ENCODE measurements at places on chromosomes 7 and 10. TPM values are rescaled to one million over a fixed set of nuclear protein-coding genes. Genes with fewer than 3 reads are reported as not detected.
A peak's percentile ranks its signal among the peaks of the same experiment; 100 is the strongest.

DNA sequence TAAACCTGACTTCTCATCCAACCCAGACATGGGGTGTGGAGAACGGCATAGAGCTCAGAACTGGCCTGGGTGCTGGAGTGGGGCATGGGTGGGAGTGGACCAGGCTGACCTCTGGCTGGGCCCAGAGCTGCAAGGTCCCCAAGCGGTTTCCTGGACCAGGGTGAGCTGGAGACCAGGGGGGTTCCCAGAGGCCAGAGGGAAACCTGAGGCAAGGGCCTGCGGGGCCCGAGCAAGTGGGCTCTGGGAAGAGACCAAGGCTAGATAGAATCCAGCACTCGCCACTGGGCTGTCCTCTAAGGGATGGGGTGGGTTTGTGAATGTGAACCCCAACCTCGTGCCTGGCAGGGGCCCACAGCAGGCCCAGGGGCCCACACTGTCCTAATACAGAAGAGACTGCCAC, 39.4 kb upstream of the RET start:
- DNase-seq = no peak

- DNase-seq = no peak
These were observed 37.3 kb downstream of the HBP1 start for GRCh38 chr7:107206136-107206535.

- DNase-seq = no peak
These were observed 283.0 kb upstream of the AOAH start for GRCh38 chr7:37007268-37007667.

The LBX1 gene
- total RNA-seq = 0.10 TPM

The TMEM213 gene
- not detected for total RNA-seq

The IL2RA gene
- 2.4 TPM for total RNA-seq

DNA sequence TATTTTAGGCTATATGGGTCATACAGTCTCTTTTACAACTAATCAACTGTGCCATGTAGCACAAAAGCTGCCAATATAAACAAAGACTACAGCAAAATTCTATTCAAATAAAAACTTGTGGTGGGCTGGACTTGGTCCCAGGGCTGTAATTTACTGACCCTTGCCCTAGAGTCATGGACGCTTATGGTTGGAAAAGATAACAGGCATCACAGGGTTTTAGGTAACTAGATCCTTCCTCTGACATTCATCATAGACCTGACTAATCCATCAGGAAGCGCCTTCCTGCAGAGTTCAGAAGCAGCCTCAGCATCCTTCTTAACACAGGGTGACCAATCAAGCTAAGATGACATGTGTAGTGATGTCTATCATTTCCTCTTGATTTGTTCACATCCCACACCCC, 40.2 kb upstream of the GPAM start:
- DNase-seq = no peak

DNA sequence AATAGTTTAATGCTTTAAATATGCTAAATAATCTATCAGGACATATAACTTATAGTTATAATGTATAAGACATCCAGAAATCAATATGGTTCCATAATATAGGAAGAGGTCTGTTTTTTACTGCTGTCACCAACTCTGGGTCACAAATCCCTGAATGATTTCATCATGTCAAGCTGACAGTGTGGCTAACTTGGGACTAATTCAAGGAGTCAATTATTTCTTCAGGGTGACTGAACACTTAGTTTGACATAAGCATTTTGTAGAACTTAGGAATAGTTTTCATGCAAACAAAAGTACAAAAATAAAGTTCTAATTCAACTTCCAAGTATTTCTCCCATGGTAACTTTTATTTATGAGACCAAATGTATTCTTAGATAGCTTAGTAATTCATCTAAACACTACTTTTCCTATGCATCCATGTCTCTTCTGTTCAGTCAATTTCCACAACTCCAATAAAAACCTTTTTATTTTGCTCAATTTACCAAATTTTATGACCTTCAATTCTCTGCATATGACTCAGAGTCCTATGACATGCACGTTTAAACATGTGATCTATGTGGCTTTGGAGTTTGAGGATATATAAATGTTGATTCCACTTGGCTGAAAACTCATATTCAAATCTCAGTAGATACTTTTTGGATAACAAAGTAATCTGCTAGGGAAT, 40.3 kb upstream of the GNAT3 start:
- DNase-seq = no peak

The KAT6B gene
- total RNA-seq = 28.8 TPM

DNA sequence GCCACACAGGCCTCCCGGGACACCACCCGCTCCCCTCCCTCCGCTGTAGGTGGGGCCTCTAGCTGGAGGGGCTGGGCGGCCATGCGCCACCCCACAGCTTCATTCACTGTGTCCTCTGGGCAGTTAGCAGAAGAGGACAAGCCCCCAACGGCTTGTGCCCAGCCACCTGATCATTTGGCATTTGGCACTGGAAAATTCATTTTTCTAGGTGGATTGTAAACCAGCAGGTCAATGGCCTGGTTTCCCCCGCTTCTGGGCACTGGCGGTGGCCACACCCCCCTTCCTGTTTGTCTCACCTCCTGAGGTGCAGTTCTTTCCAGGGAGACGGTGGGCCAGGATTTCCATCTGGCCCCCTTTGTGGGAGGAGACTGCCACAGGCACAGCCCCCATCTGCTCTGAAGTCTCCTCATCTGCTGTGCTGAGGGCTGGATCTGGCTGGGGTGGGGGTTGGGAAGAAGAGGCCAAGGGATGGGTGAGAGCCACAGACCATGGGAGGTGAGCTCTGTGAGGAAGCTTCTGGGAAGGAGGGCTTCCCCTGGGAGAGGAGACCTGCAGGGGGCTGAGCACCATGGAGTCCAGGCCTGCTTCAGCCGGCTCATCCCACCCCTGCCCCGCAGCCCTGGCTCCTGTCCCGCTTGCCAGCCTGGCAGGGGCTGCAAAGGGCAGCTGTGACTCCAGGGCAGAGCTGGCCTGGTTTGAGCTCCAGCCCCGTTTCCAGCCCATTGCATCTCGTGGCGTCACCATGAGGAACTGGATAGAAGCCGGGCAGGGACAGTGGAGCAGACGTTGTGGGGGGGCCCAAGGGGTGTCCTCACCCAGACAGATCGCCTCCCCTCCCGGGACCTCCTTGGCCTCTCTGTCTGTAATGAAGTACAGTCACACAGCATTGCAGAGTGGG, 40.1 kb upstream of the SLC29A3 start:
- no peak for DNase-seq

The TMEM229A gene
- total RNA-seq = not detected

The PON1 gene
- total RNA-seq = 0.19 TPM

The MMRN2 gene
- 78.4 TPM for total RNA-seq

- no peak for DNase-seq
These were observed 71.9 kb upstream of the DUSP5 start for GRCh38 chr10:110425684-110426293.

GRCh38 chr10:129777687-129778086, 186.4 kb downstream of the EBF3 start:
- peak; percentile 83 for DNase-seq

The LRRC61 gene
- total RNA-seq = 3.9 TPM

- DNase-seq = no peak
These were observed 888.7 kb upstream of the ZWINT start for GRCh38 chr10:57249615-57250281.

The ACTL6B gene
- not detected for total RNA-seq

DNA sequence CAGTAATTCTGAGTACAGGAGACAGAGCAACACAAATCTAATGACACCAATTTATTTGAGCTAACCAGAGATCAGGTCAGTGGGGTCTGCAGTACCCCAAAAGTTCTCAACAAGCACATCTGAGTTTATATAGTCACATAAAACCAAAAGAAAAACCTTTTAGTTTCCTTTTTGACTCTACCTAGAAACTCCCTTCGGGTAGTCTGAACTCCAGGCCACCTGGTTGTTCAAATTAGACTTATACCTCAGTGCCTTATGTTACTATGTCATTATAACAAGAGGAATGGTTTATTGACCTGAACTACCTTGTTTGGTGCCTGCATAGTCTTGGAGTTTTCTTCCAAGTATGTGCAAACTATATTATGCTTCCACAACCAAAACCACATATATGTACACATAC, 14.6 kb downstream of the ZCWPW1 start:
- DNase-seq = no peak

DNA sequence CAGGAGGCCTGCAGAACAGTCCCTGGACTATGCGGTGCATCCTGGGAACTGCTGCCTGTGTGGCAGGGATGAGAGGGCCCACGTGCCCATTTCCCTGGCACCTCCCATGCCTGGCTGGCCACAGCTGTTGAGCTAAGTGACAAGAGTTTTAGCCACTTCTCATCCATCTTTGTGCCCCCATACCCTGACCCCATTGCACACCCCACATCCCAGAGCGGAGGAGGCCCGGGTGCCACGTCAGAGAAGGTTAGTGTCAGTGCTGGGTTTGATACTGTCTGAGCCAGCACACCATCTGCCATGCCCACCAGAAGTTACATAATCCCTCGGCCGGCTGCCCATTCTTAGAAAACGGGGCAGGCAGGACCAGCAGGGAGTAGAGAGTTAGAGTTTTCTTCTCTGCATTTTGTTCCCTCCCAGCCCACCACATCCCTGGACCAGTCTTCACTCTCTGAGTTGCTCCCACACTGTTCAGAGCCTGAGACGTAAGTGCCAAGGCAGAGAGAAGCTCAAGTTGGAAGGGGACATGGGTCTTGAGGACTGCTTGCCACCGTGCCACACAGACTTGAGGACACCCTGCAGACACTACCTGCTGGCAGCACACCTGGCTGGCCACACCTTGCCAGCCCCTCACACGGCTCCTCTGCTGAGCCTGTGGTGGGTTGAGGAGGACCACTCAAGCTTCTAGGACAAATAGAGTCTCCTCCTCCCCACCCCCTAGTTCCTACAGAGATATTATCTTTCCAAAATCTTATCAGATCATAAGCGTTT, 13.1 kb downstream of the UNC5B start:
- DNase-seq = no peak

GRCh38 chr10:99917963-99918825, 91.6 kb downstream of the DNMBP start:
- no peak for DNase-seq

DNA sequence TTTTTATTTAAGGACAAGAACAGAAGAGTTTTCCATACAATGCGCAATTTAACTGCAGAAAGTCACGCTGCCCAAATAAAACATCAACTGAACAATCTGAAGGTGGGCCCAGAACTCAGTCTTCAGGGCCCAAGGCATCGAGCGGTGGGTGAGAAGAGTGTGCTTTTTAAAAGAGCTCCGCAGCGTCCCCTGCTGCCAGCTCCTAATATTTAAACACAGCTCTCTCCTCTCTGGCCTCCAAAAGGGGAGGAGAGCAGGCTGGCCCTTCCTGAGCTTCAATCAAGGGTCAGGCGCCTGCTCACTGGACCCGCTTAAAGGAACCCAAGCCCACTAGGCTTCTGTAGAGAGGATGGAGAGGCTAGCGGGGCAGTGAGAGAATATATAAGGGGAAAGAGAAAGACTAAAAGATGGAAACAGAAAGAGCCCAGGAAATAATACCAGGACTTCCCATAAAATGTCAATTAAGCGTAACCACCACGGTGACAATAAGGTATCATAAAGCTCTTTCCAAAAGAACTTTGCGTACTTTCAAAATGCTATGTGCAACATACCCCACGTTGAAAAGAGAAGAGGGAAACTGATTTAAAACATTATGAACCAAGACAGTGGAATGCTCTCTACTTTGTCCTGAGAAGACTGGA, 2.8 kb downstream of the FAM53B start:
- peak; percentile 90 for DNase-seq

GRCh38 chr7:91343996-91344629, 79.9 kb downstream of the FZD1 start:
- DNase-seq = no peak

DNA sequence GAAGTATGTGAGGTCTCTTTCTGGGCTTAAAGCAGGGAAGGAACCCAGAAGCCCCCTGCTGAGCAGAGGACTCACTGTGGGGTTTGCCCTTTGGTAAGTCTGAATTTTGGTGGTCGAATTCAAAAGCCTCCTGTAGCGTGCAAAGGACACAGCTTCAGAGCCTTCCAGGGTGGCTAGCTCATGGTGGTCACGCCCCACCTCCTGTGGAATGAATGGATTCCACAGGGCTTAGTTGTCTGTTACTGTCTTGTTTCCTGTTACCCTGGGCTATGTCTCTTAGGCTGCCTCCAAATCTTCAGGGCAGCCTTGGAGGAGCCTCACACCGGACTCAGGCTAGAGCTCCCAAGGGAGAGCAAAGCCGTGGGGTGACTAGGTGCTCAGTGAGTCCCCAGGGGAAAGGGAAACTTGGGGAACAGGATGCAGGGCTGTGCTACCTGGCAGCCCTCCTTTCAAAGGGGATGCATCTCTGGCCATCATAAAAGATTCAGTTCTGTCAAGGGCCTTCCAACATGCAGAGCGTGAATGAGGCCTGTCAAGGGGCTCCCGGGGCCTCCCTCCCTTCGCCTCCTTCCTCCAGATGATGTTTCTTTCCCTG, 211.7 kb downstream of the CCSER2 start:
- DNase-seq = no peak

- peak; percentile 90 for DNase-seq
These were observed 67.4 kb downstream of the HHEX start for GRCh38 chr10:92757066-92757710.

- DNase-seq = no peak
These were observed 135.8 kb downstream of the RGS10 start for GRCh38 chr10:119406601-119407253.

GRCh38 chr10:4094751-4095150, 309.7 kb upstream of the KLF6 start:
- DNase-seq = no peak

The VSTM2A gene
- total RNA-seq = not detected

The NYAP1 gene
- 1.2 TPM for total RNA-seq

The TACR2 gene
- 0.61 TPM for total RNA-seq

GRCh38 chr7:103501206-103501605, 55.2 kb upstream of the SLC26A5 start:
- no peak for DNase-seq

DNA sequence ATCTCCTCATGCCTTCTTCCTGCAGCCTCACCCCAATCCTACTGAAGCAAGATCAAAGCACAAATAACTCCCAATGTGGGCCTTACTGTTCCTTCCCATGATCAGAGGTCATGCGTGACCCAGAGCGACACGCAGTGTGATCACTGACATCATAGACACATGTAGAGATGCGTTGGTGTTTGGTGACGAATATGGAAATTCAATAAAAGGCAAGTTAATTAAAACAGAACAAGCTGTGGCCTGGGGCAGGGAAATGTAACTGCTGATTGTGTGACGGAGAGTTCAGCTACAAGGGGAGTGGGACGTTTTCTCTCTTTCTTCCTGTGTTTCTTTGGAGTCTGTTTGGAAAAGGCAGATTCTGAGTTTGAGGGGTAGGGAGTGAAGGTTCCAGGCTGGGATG, 34.8 kb upstream of the CARD11 start:
- DNase-seq = no peak

The ALOX5 gene
- 36.8 TPM for total RNA-seq

DNA sequence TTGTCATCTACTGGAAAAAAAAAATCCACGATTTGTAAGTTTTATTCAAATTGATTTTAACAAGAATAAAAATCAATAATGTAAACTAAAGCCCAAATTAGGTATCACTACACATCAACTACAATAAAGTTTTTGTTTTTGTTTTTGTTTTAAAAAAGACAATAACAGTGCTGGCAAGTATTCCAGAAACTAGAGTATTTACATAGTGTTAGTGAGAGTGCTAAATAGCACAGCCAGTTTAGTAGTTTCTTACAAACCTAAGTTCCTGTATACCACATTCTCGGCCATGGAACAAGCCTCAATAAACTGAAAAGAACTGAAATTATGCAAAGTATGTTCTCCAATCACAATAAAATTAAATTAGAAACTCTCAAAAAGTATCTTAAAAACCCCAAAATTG, 8.1 kb downstream of the ARHGAP12 start:
- no peak for DNase-seq

Data from mesenteric fat pad (tissue), 1 donor.